ENCODE measurements at places on chromosomes 5 and 9.

DNA sequence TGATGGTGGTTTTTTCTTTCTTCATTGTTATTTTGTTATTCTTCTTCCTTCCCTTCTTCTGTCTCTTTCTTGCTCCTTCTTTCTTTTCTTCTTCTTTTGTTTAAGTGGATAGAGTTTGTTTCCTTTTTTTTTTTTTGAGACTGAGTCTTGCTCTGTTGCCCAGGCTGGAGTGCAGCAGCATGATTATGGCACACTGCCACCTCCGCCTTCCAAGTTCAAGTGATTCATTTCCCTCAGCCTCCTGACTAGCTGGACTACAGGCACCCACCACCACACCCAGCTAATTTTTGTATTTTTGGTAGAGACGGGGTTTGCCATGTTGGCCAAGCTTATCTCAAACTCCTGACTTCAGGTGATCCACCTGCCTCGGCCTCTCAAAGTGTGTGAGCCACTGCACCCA lies 40.3 kb downstream of the JAK2 start:
- DNase-seq, result no peak

GRCh38 chr9:38227656-38228055 lies 158.6 kb upstream of the SHB start:
- peak; percentile 4 for DNase-seq

- no peak for DNase-seq
These were observed 671.4 kb downstream of the NR2F1-AS1 start for GRCh38 chr5:92909602-92909962.

DNA sequence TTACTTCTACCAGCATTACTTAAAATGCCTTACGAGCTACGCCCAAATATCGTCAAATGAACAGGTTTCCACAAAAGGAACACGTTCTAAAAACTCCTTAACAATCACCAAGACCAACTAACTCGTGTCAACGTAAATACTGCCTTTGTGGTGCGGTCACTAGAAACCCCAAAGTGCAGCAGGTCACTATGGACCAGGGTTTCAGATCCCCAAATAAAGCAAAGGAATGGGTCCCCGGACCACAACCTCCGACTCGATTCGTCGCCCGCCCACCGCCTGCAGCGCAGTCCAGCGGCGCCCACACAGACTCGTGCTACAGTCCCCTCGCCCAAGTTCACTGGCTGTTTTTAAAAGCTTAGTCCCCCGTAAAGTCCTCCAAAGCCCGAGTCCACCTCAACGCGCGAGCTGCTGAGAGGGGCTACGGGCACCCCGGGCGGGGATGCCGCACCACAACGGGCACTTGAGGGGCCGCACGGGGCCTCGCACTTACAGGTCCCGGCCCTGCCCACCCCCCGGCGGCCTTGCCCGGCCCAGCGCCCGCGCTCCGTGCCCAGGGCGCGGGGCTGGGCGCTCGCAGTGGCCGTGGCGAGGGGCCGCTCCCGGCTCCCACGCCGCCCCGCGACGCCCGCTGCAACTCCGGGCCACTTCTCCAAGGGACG lies 1.1 kb downstream of the NFIB start:
- no peak for DNase-seq

DNA sequence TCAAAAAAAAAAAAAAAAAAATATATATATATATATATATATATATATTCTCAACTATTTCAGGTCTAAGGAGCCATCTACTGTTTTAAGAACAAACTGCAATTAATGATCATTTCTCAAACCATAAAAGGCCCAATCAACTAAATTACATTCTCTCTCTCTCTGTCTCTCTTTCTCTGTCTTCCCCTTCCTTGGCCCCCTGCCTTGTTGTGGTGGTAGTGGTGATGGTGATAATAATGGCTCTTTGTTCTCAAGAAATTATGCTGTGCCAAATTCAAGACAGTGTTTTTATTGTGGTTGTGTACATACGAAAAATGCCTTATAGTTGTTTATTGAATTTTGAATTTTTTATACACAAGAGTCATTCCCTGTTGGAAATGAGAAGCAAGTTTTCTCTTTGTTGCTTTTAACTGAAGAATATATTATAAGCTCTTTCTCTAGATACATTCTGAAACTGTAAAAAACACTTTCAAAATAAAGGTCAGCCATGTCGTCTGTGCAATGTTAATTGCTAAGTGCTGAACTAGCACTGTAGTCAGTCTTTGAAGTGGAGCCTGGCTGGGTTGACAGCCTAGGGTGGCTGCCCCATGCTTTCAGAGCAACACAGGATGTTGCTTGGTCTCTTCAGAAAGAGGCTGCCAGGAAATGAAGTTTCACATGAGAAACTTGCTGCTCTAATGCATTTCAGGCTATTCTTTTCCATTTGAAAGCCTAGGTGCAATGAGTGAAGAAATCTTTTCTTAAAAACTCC lies 96.0 kb downstream of the HINT1 start:
- DNase-seq, result peak; percentile 33

Data from activated T-cell treated with anti-CD3 and anti-CD28 coated beads for 1 hour (primary cell).